ENCODE measurements at places on chromosomes 6 and 20.

GRCh38 chr6:15484140-15484539, 178.7 kb downstream of the DTNBP1 start:
- DNase-seq = no peak

DNA sequence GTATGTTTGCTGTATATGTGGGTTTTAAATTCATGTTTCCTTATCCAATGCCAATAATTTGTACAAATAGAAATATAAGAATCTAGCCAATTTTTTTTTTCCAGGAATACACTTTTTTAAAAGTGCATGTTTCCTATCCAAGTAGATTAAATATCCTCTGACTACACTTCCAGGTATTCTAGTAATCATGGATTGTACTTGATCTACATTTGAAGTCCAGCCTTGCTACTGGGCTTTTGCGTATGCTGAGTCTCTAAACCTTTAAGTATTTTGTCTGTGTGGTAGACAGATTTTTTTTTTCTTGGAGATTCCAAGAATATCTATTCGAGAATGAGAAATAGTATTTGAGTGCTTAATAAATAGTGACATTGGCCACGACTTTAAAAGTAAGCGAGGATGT, 188.3 kb downstream of the SASH1 start:
- DNase-seq = no peak

GRCh38 chr6:106473812-106474211, 113.3 kb downstream of the CRYBG1 start:
- no peak for DNase-seq

- no peak for DNase-seq
Measured at GRCh38 chr20:44209686-44210405, 725 bp downstream of the OSER1 start.

DNA sequence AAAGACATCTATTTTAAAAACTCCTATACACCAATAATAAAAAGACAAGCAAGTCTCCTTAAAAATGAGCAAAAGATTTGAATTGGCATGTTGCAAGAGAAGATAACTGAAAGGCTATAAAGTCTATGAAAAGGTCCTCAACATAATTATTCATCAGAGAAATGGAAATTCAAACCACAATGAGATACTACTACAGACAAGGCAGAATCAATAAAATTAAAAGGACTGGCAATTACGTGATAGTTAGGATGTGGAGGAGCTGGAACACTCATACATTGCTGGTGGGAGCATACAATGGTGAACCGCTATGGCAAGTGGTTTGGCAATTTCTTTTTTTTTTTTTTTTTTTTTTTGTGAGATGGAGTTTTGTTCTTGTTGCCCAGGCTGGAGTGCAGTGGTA, 43.8 kb upstream of the KIF13A start:
- DNase-seq = no peak

DNA sequence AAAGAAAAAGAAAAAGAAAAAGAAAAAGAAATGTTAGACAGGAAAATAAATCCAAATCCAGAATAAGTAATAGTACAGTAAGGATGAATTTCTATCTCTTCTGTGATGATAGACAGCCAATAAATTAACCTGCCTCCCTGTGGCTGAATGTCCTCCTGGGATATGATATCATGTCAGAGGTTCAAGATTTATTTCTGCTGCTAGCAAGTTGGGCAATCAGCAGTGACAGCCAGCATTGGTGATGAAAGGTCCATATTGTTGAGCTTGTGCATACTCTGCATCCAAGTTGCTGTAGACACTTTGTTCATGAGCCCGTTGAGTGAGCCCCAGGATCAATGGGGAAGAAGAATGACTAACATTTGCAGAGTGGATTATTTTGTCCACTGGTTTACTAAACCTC, 44.9 kb upstream of the CEP85L start:
- no peak for DNase-seq

GRCh38 chr20:25389858-25390537, 637 bp downstream of the ABHD12 start:
- DNase-seq = no peak

GRCh38 chr6:169881398-169881797, 130.0 kb downstream of the ERMARD start:
- DNase-seq = no peak

- no peak for DNase-seq
Measured at GRCh38 chr6:42978487-42978838, 518 bp downstream of the PEX6 start.

GRCh38 chr6:68333442-68333841, 301.6 kb upstream of the ADGRB3 start:
- DNase-seq = no peak

DNA sequence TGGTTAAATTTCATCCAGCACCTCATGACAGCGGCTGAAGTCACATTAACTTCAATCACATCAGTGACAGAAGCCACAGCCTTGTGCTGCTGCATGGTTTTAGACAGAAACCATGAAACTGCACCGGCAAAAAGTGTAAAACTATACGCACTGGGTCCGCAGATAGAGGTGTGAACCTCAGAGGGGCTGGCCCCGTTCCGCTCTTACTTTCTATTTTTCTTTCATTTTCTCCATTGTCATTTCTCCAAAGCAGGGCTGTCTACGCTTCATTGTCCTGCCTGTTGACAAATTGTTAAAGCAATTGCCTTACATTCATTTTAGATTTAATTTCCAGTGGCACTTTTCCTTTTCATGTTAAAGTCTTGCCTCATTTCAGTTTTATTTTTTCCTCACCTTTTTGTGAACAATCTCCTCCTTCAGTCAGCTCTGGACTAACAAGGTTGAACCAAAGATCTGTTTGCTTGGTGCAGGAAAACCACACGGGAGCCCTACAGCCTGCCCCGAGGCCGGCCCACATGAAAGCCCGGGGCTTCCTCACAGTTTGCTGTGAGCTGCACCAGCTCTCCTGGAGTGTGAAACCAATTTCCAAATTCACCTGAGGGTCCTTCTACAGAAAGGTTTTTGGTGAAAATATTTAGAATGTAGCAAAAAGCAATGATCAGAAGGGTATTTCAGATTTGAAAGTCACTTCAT, 63.7 kb downstream of the PRR18 start:
- DNase-seq = no peak

DNA sequence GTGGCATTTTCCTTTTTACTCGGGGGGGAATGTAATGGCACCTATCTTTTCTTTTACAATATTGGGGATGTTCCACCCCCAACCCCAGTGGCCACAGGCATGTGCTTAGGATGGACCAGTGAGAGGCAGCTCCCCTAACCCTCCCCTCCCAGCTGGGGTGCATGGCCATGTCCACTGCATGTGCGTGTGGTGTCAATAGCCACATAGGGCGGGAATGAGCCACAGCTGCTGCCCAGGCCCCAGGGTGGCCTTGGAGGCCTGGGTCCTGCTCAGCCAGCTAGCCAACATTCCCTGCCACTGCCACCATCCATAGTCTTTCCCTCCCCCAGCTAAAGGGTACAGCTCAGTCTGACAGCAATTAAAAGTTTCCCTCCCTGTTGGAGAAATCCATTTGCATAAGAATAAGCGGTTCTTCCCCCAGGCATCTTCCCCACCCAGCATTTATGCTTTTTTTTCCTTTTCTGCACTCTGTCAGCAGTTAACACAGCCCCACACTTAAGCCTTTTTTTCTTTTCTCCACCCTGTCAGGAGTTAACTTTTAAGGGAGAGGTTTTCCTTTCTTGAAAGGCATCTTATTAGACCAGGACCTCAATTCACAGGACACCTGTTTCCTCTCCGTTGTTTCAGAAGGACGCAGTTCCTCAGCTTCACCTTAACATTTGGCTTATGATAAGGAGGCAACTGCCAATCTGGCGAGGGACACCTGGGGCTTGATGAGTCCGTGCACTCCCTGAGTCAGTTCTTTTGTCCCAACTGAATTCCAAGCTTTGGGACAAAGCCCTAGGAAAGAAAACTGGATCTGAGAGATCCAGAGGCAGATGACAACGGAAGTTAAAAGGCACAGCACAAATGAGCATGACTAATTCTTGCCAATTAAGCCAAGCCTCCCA, 121.4 kb downstream of the TPBG start:
- DNase-seq = no peak

DNA sequence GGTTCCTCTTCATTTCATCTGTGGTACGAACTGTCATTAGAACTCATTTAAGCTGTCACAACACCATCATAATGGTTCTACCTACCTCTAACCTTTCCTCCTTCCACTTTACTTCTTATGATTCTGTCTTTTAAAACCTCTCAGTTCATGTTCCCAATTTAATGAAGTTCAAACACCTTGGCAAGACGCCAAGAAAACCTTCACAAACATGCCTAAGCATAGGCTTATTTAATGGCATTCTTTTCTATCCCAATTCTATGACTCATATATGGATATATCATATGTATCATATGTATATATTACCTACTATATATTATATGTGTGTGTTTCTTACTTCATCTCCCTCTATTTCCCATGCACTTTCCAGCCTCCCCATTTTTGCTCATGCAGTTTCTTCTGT, 283.4 kb upstream of the TBX18 start:
- DNase-seq = no peak

- no peak for DNase-seq
Measured at GRCh38 chr20:13139459-13140150, 81.5 kb upstream of the ISM1 start.
